ENCODE measurements at places on chromosomes 16 and 17.
A peak's percentile ranks its signal among the peaks of the same experiment; 100 is the strongest.

DNA sequence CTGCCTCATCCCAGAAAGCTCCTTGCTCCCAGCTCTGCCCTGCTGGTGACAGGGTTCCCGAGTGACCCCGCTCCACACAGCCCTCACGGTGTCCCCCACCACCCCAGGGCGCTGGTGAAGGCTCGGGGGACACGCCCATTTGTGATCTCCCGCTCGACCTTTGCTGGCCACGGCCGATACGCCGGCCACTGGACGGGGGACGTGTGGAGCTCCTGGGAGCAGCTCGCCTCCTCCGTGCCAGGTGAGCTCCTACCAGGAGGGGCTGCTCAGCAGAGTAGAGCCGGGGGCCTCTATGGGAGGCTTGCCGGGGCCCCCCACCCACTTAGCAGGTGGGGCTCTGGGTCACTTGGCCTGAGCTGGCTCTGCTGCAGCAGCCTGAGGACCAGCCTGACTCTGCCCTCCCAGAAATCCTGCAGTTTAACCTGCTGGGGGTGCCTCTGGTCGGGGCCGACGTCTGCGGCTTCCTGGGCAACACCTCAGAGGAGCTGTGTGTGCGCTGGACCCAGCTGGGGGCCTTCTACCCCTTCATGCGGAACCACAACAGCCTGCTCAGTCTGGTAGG, 11.2 kb downstream of the GAA start:
- DNase-seq = no peak

- DNase-seq = no peak
Observed at GRCh38 chr16:53770641-53771040, 66.7 kb downstream of the FTO start.

GRCh38 chr17:21001111-21001812, 41.5 kb downstream of the USP22 start:
- no peak for DNase-seq

DNA sequence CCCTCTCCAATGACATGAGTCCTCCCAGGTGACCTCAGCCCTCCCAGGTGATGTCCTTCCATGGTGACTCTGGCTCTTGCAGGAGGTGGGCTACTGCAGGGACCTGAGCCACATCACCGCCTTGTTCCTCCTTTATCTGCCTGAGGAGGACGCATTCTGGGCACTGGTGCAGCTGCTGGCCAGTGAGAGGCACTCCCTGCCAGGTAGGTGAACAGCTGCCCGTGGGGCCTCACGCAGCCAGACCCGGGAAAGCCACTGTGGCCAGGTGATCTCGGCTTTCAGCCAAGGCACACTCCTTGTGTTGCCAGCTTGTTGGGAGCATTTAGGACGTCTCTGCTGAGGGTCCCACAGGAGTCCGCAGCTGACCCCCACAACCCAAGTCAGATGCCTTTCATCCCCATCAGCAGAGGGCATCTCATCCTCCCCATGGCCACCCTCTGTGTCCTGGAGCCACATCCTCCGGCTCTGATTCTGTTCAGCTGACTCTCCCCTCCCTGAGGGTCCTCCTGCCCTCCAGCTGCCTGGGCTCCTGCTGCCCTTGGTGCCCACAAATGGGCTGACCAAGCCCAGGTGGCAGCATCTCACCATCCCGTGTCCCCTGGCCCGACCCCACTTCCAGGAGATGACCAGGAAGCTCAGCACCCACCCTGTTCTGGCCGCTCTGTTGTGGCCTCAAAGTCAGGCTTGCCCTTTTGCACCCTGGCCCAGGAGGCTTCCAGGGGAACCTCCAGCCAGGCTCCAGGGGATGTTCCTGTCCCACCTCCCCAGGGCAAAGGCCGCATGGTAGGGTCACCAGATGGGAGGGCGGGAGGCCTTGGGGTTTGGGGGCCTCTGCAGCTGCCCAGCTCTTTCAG, 20.1 kb downstream of the USP6 start:
- DNase-seq = no peak

- DNase-seq = no peak
Observed at GRCh38 chr17:39808409-39808997, 55.6 kb downstream of the IKZF3 start.

DNA sequence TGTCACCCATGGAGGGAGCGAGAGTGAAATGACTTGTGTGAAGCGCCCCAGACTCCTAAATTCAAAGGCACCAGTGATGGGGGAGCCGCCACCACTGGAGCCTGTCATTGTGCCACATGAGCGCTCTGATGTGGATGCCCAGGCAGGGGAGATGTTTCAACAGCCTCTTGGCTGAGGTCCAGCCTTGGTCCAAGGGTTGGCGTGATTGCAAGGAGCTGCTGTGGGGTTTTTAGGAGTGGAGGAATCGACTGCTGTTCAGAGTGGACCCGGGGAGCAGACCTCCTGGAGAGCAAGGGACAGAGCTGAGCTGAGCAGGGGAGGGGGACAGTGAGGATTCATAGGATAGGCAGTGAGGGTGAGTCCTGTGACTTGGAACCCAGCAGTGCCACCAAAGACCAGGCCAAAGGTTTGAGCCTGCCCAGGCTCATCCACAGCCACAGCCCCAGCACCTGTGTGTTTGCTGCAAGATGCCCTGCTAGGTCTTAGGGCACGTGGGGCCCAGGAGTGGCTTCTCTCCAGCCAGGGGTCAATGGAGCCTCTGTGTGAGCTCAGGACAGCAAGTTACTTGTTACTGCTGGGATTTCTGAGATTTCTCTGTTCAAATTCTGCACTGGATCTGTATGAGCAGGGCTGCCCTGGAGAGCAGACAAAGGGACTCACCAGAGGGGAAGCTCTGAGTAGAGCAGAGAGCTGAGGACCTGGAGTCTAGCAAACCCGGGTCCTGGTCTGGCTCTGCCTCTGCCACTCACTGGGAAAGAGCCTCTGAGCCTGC, 20.3 kb downstream of the RHBDL3 start:
- DNase-seq = no peak

DNA sequence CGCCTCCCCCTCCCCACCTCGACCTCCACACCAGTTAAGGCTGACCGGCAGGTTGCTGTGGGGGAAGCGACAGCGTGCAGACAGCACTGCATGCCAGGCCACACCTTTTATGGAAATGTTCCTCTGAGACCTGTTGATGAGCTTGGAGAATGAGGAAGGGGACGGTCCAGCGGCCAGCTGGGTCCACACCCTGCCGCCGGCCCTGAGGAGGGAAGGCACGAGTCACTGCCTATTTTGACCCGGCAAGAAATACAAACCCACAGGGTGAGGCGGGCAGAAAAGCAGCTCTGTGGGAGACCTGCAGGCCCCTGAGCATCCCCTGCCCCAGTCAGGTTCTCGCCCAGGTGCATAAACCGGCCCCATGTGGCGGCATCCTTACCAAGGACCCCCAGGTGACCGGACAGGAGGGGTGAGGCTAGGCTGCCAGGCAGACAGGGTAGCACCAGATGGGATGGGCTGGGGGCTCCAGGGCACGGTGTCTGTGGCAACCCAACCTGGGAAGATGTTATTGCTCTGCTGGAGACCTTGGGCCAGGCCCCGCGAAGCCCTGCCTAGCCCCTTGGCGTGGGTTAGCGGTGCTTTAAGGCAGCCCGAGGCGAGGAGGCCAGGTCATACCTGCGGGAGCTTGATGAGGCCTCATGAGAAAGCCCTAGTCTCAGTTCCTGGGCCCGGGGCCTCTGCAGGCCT, 12.7 kb downstream of the NATD1 start:
- DNase-seq = no peak

GRCh38 chr16:85863384-85863774, 35.6 kb upstream of the IRF8 start:
- no peak for DNase-seq

- DNase-seq = no peak
Observed at GRCh38 chr16:1090620-1091587, 5.1 kb downstream of the C1QTNF8 start.

DNA sequence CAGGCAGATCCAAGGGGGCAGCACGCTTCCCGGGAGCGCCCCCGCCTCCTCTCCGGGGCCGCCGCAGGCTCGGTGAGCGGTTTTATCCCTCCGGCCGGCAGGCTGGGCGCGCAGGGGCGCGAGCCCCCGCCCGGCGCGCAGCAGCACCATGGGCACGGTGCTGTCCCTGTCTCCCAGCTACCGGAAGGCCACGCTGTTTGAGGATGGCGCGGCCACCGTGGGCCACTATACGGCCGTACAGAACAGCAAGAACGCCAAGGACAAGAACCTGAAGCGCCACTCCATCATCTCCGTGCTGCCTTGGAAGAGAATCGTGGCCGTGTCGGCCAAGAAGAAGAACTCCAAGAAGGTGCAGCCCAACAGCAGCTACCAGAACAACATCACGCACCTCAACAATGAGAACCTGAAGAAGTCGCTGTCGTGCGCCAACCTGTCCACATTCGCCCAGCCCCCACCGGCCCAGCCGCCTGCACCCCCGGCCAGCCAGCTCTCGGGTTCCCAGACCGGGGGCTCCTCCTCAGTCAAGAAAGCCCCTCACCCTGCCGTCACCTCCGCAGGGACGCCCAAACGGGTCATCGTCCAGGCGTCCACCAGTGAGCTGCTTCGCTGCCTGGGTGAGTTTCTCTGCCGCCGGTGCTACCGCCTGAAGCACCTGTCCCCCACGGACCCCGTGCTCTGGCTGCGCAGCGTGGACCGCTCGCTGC, 832 bp downstream of the CDK5R1 start:
- DNase-seq = peak; percentile 30

GRCh38 chr17:17710728-17711541, 29.7 kb downstream of the RAI1 start:
- DNase-seq = no peak

DNA sequence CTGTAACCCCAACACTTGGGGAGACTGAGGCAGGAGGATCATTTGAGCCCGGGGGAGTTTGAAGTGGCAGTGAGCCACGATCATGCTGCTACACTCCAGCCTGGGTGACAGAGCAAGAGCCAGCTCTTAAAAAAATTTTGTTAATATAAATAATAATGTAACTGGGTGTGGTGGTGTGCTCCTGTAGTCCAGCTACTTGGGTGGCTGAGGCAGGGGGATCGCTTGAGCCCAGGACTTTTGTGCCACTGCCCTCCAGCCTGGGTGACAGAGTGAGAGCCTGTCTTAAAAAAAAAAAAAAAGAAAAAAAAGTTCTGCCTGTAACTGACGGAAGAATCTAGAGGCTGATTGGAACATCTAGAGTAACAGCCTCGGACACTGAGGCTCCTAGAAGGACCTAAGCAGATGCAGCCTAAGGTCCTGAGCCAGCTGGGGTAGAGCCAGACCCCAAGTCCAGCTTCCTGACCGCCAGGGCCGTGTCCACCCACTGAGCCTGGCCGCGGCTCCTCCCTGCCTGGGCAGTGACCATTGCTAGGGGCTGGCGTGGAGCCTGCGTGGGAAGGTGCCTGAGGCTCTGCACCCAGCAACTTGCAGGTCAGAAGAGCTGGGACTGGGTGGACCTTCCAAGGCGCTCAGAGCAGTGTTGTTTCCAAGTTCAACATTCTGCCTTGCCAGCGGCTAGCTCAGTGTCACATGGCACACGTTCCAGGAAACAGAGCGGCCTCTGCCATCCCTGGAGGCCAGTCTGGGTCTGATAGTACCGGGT, 209.4 kb upstream of the CIBAR2 start:
- no peak for DNase-seq

DNA sequence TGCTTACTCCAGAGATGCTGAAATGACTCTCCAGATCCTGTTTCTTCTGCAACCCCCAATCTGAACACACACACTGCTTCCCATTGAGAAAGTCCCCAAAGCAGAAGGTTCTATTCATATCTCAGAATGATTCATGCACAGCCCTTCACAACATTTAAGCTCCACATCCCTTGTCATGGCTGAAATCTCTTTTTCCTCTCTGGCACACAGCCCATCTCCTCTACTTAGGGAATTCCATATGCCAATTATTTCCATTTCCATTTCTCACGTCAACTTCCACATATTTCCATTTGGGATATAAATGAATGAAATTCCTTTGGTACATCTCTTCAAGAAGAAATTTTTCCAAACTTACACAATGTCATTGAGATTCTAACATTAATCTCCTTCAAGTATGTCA, 119.6 kb downstream of the CDH11 start:
- DNase-seq = no peak

GRCh38 chr17:35079547-35080423, 16.3 kb upstream of the RFFL start:
- DNase-seq = peak; percentile 67

GRCh38 chr17:18980682-18981334, 23.8 kb downstream of the FAM83G start:
- DNase-seq = no peak

GRCh38 chr16:88803264-88803987, at the start of gene CDT1:
TSS of gene CDT1 (plus strand) at chr16:88803789. CDS start at chr16:88803832, 43 bp downstream.
- peak; percentile 98 for DNase-seq

- DNase-seq = no peak
Observed at GRCh38 chr17:57480438-57481196, 224.3 kb downstream of the MSI2 start.

DNA sequence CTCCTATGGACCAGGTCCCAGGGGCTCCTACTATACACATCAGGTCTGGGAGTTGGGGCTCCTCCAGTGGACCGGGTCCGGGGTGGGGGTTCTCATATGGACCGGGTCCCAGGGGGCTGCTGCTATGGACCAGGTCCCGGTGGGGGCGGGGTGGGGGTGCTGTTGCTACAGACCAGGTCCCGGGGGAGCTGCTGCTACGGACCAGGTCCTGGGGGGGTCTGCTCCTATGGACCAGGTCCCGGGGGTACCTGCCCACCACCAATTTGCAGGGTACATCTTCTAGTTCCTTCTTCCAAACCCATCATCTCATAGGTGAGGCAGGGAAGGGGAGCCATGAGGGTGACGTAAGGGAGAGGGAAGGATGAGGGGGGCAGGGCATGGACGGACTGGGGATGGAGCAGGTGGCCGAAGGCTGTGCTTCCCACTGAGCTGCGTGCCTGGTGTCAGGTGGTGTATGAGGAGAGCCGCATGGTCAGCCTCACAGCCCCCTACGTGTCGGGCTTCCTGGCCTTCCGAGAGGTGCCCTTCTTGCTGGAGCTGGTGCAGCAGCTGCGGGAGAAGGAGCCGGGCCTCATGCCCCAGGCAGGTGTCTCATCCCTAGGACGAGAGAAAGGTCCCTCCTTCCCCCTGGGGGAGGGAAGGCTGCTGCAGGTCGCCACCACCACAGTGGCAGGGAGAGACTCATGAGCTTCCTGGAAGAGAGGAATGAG, 6.6 kb downstream of the ENDOV start:
- no peak for DNase-seq

GRCh38 chr16:74605332-74605731, 1.6 kb downstream of the GLG1 start:
- no peak for DNase-seq

DNA sequence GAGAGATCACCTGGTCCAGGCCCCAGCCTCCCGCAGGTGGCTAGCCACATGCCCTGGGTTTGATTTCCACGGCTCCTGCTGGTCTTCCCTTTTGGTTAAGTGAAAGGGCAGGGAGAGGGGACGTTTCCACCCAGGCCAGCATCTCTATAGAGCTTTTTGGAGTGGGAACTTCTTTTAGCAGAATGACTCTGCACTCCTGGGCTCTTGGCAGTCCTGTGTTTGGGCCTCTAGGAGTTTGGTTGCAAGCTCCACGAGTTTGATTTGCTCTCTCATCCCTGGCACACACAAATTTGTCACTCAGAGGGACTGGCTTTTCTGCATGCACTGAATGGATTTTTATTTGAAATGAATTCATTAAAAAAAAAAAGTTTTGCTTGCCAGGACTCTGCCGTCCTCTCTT, 32.8 kb downstream of the MSI2 start:
- DNase-seq = no peak

- no peak for DNase-seq
Observed at GRCh38 chr17:43477832-43478634, 5.7 kb upstream of the DHX8 start.

All from suppressor macrophage treated with lipopolysaccharide for 1 hour (primary cell).